ENCODE measurements at places on chromosomes 7 and 10.
A peak's percentile ranks its signal among the peaks of the same experiment; 100 is the strongest.

- DNase-seq = no peak
Measured at GRCh38 chr10:133109711-133110110, 22.0 kb downstream of the ADGRA1 start.

DNA sequence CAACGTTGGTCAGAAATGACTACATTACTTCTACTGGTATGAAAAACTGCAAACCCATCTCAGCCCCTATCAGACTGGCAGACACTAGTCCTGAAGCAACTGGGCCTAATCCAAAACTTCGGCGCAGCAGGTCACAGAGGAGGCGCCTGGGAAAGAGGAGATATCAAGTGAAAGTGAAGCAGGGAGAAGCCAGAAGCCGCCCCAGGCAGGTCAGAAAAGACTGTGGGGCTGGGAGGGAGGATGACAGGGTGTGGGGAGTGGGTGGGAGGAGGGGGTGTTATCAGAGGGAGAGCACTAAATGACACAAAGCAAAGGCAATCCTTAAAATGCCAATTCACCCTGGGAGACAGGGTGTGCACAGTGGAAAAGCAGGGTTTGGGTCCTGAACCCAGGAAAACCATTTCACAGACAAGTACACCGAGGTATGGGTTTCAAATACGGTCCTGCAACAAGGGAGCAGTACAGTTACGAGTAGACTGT, 731 bp downstream of the CHCHD3 start:
- DNase-seq = no peak

GRCh38 chr7:46544396-46545008, 623.4 kb upstream of the IGFBP3 start:
- peak; percentile 29 for DNase-seq

DNA sequence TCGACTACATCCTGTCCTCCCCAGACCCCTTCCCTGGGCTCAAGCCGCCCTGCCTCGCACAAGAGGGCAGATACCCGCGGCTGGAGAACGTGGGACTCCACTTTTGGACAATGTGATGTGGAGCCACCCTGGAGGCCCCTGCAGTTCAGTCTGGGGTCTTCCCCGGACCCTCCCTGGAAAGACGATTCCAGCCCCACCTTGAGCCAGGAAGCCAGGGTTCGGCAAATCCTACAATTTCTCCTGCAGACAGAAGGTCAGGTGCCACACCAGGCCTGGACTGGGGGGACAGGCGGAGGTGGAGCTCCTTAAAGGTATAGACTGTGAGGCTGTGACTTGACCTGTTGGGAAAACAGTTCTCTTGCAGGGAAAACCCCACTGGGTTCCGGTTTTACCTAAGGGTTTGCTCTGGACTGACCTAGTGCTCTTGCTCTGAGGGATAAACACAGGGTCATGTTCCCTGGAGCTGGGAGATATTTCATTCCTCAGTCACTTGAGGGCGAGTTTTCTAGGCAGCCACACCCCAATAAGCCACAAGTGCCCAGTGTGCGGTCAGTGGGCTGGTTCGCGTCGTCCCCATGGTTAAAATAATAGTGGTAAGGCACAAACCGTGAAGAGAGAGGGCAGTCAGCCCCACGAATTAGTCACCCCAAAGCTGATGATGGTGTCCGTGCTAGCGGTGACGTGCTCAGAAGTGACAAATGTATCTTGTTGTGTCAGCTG, 1.6 kb downstream of the FOXL3 start:
- DNase-seq = no peak

GRCh38 chr7:96179341-96179740, 142.6 kb downstream of the SLC25A13 start:
- DNase-seq = no peak

DNA sequence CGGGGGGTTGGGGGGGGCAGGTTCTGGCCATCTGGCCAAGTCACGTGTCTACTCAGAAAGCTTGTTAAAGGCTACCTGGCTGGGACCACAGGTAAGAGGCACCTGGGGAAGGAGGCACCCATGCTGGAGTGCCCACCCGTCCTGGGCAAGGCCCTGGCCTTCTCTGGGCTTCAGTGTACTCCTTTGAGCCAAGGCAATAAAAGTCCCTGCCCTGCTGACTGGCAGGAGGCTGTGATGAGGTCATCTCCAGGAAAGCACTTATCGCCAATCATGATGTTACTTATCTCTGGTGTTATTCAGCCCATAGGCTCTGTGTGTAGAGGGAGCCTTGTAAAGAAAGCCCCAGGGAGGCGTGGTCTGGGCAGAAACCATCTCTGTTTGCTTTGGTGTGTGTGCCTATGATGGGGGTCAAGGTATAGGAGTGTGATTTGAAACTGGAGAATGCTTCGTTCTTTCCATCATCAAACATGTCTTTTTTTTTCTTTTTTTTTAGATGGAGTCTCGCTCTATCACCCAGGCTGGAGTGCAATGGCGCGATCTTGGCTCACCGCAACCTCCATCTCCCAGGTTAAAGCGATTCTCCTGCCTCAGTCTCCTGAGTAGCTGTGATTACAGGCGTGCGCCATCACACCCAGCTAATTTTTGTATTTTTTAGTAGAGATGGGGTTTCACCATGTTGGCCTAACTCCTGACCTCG, 2.5 kb upstream of the CLDN4 start:
- DNase-seq = peak; percentile 47

GRCh38 chr7:1233333-1234048, 819 bp downstream of the UNCX start:
- no peak for DNase-seq

DNA sequence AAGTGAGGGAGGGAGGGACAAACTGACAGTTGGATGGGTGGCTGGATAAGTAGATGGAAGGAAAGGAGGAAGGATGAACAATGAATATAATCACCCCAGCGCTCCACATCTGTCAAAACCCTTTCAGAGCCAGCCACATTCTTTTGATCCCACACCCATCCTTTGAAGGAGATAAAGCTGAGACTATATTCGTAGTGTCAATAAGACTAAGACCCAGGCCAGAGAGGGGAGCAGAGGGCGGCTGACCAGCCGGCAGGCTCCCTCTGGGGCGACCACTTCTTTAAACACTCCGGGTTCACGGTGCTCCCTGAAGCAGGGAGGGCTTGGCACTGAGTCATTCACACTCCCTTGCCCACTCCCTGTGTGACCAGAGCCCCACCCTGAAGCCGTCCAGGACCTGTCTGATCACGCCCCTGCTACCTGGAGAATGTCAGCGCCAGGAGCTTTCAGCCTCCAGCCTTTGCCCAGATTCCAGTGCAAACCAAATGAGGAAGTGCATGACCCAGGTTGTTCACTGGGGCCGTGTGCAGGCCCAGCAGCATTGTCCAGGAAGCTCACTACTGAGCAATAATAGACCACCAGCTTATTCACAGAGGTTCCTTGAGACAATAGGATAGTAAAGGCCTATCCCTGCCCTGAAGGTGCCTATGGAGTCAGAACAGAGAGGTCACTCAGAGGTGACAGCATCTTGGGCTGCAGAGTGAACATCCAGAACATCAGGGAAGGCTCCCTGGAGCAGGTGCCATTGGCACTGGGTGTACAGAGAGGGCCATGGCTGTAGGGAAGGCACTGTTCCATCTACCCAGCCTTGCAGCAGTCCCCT, 34.4 kb downstream of the UNC5B start:
- DNase-seq = no peak

DNA sequence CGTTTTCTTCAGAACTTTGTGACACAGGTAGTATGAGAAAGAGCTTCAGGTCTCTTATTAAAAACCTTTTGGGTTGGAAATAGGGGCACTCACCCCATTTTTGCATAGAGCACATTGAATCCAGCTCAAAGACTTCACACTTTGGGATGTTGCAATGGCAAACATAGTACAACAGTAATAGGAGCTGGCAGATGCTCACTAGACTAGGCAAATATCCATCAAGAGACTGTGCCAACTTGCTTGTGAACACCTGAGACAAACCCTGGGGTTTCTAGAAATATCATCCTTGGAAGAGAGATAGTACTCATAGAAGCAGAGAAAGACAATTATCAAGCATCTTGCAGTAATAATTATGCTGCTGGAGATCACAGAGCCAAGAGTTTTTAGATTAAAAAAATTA, 280.0 kb downstream of the CACNA2D1 start:
- DNase-seq = no peak

DNA sequence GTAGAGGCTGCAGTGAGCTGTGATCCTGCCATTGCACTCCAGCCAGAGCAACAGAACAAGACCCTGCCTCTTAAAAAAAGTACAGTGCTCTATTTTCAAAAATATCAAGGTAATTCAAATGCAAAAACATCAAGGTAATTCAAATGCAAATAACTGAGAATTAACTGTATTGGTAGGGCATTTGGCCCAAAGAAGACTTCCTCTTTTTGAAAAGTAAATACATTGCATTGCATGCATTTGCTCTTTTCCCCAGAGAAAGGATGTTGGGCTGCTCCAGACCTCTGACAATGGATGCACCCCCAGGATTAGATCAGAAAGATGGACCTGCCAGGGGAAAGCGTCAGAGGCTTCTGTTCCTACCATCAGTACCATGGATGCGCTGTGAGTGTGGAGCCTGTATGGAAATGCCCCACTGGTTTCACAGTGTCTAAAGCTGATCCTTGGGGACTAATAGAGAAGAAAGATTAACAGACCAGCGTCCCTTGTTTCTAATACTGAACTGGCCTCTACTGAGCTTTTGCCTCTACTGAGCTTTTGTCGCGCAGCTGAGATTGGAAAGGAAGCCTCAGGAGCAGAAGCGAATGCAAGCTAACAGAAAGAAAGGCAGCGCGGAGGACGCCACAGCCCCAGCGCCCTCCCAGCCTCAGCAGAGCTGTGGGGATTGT, 93.5 kb upstream of the LYZL2 start:
- no peak for DNase-seq

- no peak for DNase-seq
Measured at GRCh38 chr10:126595160-126595559, 75.3 kb downstream of the C10orf90 start.

- DNase-seq = no peak
Measured at GRCh38 chr7:139132887-139133286, 23.4 kb upstream of the ZC3HAV1 start.

- DNase-seq = no peak
Measured at GRCh38 chr10:34696423-34696822, 118.7 kb downstream of the PARD3 start.

DNA sequence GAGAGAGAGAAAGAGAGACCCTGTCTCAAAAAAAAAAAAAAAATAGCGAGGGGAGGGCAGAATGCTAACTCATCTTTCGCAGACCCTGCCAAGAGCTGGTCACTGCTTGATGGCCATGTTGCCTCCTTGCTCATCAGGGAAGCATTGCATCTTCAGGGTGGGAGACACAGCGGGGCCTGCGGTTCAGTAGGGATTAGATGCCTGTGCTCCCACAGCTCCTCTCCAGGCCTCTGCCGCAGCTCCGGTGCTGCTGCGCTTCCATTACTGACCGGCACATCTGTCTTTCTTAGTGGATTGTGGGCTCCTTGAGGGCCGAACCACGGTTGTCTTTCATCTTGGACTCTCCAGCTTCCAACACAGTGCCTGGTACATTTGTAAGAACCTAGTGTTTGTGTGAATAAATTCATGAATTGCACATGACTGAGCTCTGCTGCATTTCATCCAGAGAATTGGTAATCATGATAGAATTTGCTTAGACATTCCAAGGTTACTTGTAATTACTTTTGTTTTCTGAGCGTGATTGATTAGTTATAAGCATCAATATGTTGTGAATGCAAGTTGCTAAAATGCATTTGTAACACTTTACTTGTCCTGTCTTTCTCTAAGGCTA, 16.8 kb downstream of the HK1 start:
- no peak for DNase-seq

DNA sequence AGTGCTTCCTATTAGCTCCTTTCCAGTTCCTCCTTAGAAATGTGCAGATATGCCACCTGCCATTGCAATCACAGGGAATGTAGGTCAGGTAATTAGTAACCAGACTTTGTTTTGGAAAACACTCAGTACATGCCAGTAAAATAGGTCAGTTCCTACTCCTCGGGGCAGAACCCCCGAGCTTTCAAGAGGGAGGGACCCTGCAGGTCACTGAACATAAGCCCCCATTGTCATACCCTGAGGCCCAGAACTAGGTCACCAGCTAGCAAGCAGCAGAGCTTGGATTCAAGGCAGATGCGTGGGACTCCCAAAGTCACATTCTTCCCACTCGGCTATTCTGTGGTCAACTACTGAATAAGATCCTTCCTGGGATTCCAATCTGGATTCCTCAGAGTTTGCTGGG, 104.8 kb downstream of the PPP1R3C start:
- DNase-seq = no peak

- no peak for DNase-seq
Measured at GRCh38 chr10:47288236-47288635, 11.8 kb upstream of the GDF10 start.

GRCh38 chr7:111049971-111050680, 40.8 kb upstream of the LRRN3 start:
- no peak for DNase-seq

GRCh38 chr7:69105092-69105491, 493.2 kb upstream of the AUTS2 start:
- no peak for DNase-seq

DNA sequence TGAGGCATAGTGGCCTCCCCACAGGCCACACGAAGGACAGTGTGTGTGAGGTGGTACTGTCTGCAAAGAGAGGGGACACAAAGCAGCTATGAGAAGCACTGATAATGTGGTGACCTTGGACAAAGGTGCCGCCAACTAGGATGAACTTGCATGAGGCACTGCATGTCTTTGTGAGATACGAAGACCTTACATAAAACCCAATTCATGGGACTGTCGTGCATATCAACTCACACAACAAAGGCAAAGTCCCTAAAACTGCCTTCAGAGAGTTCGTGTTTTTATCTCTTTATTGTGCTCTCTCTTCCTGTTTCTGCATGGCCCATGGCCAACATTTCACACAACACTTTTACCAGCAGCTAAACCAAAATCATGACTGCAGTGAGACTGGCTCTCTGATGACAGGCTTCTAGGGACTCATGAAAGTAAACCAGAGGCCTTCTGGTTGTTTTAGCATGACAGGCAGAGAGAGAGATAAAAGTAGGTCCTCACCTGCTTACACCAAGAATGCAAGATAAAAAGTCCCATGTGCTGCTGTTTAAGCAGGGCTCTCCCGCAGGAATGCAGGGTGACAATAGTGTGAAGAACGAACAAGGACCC, 347.8 kb downstream of the ELMO1 start:
- no peak for DNase-seq

- DNase-seq = no peak
Measured at GRCh38 chr10:15278786-15279185, 92.3 kb downstream of the FAM171A1 start.

GRCh38 chr10:128687927-128688549, 561.8 kb upstream of the MKI67 start:
- no peak for DNase-seq

DNA sequence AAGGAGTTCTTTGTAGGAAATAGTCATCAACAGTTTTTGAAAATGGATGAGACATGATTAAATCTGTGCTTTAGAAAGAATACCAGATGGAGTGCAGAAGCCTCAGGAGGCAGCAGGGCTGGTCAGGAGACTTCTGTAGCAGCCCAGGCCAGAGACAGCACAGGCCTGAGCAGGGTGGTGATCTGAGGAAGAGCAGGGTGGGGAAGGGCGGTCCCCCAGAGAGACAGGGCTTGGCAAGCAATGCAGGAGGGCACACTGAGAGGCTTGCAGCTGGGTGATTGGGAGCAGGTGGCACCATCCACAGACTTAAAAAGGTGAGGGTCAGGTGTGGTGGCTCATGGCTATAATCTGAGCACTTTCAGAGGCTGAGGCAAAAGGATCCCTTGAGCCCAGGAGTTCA, 4.3 kb upstream of the SMKR1 start:
- no peak for DNase-seq

GRCh38 chr7:541661-542060, 22.0 kb upstream of the PDGFA start:
- DNase-seq = no peak

Data from HS-27A (cell line).